ENCODE measurements at places on chromosomes 5 and 9.

GRCh38 chr9:86772635-86772993 is 174.7 kb downstream of the GAS1 start:
- no peak for DNase-seq

DNA sequence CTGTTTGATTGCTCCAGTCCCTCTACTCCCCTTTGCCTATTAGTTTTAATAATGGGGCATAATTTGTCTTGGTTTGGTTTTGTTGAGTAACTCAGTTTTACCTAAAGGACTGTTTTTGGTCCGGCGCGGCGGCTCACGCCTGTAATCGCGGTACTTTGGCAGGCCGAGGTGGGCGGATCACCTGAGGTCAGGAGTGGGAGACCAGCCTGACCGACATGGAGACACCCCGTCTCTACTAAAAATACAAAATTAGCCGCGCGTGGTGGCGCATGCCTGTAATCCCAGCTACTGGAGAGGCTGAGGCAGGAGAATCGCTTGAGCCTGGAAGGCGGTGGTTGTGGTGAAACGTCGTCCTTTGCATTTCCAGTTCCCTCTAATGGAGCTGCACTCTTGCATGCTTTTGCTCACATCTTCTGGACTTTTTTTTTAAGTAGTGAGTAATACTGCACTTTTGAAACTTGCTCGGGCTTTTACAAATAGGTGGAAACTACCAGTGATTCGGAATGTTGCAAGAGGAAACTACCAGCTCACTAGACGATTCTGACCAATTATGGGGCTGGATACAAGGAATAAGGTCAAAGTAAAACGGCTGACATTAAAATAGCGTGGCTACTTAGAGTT is 721 bp upstream of the MAML1 start:
- peak; percentile 85 for DNase-seq

- peak; percentile 54 for DNase-seq
Measured at GRCh38 chr5:1011226-1011631, 2.6 kb downstream of the NKD2 start.

- DNase-seq = peak; percentile 68
Measured at GRCh38 chr5:112492291-112492690, 73.2 kb upstream of the EPB41L4A start.

- no peak for DNase-seq
Measured at GRCh38 chr5:107533910-107534876, 136.5 kb downstream of the EFNA5 start.

- DNase-seq = peak; percentile 26
Measured at GRCh38 chr5:14351086-14351661, 208.0 kb downstream of the TRIO start.

DNA sequence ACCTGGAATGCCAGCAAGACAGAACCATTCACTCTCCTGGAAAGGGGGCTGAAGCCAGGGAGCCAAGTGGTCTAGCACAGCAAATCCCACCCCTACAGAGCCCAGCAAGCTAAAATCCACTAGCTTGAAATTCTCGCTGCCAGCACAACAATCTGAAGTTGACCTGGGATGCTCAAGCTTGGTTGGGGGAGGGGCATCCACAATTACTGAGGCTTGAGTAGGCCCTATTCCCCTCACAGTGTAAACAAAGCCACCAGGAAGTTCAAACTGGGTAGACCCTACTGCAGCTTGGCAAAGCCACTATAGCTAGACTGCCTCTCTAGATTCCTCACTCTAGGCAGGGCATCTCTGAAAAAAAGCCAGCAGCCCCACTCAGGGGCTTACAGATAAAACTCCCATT is 17.3 kb downstream of the RIGI start:
- DNase-seq = no peak

DNA sequence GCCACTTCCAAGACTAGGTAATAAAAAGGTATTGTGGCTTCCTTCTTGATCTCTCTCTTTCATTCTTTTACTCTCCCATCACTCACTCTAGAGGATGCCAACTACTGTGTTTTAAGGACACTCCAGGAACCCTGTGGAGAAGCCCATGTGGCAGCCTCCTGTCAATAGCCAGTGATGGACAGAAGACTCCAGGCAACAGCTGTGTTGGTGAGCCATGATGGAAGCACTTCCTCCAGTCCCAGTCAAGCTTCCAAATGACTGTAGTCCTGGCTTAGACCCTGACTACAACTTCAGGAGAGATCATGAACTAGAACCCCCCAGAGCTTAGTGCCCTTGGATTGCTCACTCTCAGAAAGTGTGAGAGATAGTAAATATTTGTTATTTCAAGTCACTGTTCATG is 123.9 kb downstream of the PPP2R2B start:
- no peak for DNase-seq

DNA sequence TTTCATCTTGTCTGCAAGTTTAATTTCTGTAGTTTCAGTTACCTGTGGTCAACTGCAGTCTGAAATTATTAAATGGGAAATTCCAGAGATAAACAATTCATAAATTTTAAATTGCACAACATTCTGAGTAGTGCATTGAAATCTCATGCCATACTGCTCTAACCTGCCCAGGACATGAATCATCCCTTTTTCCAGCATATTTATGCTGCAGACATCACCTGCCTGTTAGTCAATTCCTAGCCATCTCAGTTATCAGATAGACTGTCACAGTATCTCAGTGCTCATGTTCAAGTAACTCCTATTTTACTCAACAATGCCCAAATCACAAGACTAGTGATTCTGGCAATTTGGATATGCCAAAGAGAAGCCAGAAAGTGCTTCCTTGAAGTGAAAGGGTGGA is 223.0 kb upstream of the GRIA1 start:
- DNase-seq = no peak

DNA sequence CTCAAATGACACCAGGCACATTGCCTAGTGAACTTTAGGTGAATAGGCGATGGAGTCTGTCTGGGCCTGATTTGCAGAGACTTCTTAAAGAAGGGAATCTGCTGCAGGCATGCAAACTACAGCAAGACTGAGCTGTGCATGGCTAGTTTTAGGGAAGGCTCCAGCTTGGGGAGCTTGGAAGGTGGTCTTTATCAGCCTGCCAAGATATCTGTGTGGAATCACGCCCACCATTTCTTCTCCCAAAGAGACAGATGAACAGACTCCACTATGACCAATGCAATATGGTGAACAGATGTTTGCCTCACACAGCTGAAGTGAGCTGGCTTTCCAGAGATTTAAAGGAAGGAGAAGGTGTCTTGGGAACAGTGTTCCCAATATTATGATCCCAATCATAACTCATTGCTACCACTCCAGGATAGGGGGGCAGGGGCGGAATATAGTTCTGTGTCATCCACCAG is 129.0 kb upstream of the HMHB1 start:
- no peak for DNase-seq

GRCh38 chr5:169893010-169893409 is 87.3 kb downstream of the INSYN2B start:
- peak; percentile 24 for DNase-seq

- DNase-seq = peak; percentile 60
Measured at GRCh38 chr9:98709968-98710965, 1.5 kb upstream of the GABBR2 start.

GRCh38 chr5:156624686-156625085 is 225.4 kb upstream of the PPP1R2B start:
- DNase-seq = no peak

- DNase-seq = no peak
Measured at GRCh38 chr5:126052791-126053190, 370.4 kb upstream of the GRAMD2B start.

- peak; percentile 75 for DNase-seq
Measured at GRCh38 chr5:179762079-179762780, 29.6 kb downstream of the MAML1 start.

DNA sequence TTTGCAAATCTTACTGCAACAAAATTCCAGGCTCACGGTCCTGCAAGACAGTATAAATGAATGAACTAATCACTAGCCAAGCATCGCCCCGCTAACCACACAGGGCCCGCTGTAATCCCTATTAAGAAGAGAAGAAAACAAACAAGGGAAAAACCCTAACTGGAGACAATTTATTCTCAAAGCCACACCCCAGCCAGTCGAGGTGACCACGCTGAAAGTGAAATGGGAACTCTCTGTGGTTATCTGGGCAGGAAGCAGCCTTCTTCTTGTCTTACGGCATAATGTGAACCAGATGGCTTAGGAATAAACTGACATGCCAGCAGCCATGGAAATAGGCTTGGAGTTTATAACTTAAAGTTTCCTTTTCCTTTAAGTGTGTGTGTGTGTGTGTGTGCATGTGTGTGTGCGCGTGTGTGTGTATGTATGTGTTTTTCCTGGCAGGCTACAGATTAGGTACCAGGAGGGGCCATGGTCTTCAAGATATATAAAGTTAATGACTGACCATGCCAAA is 120.2 kb downstream of the SEMA6A start:
- peak; percentile 59 for DNase-seq

GRCh38 chr9:133585481-133586351 is 23.5 kb downstream of the FAM163B start:
- DNase-seq = peak; percentile 35

- DNase-seq = peak; percentile 65
Measured at GRCh38 chr9:35658968-35659220, 802 bp downstream of the CCDC107 start.

GRCh38 chr9:77843076-77843870 is 188.3 kb downstream of the GNAQ start:
- no peak for DNase-seq

DNA sequence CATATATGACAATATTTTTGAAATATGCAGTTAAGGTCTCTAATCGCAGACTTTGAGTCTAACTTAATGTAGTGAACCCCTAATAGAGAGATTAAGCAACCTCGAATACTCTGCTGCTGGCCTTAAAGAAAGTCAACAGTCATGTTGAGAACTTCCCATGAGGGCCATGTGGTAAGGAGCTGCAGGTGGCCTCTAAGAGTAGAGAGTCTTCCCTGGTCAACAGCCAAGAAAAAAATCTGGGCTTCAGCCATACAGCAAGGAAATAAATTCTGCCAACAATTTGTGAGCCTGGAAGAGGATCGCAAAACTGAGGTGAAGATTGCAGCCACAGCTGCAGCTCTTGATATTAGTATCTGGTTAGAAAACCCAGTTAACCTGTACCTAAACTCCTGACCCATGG is 935.2 kb upstream of the TYRP1 start:
- DNase-seq = no peak

GRCh38 chr5:96076451-96076850 is 114.8 kb upstream of the ELL2 start:
- DNase-seq = no peak

- DNase-seq = peak; percentile 9
Measured at GRCh38 chr5:154214371-154215106, 24.0 kb downstream of the GALNT10 start.

DNA sequence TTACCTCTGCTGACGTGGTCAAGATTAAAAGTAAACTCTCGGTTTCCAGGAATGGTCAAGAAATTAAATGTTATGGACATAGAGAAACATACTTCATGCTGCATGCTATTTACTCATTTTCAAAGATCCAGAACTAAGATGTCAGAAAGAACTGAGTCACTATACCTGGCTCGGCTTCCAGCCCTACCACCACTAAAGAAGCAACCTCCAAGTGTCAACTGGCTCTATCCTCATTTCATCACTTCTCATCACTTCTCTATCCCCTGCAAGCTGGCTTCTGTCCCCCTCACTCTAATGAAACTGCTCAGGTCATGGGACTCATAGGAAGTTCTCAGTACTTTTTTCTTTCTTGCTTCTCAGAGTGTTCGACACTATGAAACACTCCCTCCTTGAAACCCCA is 116.2 kb downstream of the CDK5RAP2 start:
- no peak for DNase-seq

- peak; percentile 84 for DNase-seq
Measured at GRCh38 chr5:56671571-56671970, 143.8 kb upstream of the MAP3K1 start.

DNA sequence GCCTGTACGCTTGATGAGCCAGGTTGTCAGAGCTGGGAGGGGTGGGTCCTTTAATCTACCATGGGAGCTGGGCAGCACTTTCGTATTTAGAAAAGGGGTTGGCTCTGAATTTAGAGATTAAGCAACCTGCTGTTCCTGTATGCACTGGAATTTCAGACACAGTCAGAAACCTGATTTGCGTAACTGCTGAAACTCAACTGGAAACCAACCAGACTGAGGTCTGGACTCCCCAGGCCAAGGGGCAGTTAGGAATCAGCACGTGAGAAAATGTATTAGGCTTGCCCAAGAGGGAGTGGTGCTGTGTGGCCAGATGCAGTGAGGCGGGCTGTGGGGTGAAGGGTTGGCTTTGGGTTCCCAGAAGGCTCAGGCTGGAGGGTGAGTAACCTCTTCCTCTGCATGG is 235.0 kb downstream of the GOLPH3 start:
- DNase-seq = no peak

DNA sequence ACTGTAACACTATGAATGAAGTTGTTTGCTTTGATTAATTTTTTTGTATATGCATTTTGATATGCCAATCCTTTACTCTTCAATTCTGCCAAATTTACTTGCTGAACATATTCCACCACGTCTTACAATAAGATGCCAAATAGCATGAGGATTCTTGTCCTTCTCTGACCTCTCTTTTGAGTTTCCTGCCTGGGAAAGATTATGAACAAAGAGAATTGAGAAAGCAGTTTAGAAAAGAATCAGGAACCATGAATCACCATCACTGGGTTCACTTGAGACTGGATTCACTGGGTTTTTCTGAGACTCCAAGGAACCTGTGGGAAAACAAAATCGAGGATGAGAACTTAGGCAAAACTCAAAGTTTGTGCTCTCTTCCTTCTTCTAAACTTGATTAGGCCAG is 256.5 kb downstream of the CETN3 start:
- DNase-seq = no peak

- DNase-seq = no peak
Measured at GRCh38 chr5:35188031-35188457, 42.2 kb downstream of the PRLR start.

DNA sequence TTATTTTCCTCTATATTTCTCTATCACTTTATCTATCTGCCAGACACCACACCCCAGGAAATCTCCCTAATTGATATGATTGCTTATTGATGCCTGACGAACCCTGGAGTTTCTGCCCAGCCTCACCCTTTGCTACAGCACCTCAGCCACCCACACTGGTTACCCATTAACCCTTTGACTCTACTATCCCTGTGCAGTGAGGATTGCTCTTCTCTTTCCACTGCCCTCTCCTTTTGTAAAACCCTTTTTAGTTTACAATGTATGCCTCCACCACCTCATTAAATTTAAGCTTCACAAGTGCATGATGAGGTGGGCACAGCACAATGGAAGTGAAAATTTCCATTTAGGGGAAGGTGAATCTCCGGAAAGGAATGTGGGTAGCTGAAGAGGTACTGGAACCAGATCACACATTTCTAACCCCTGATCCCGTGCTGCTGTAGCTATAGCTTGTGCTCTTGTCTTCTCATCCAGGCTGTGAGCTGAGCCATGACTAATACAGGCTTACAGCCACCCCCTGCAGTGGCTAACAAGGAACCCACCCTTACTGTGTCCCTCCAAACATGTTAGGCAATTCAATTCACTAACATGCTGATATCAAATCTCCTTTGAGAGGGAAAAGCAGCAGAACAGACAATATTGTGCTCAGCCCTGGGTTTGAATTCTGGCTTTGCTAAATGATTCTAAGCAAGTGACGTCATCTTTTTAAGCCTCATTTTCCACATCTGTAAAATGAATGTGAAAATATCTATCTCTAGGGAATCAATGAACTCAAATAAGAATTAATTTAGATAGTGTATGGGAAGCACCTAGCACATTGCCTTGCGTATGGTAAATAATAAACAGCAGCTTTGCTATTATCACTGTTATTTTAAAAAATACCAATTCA is 186.9 kb upstream of the TRIM32 start:
- peak; percentile 4 for DNase-seq

- DNase-seq = peak; percentile 19
Measured at GRCh38 chr5:73853091-73853490, 227.1 kb downstream of the ARHGEF28 start.

- no peak for DNase-seq
Measured at GRCh38 chr9:134980516-134980915, 62.8 kb upstream of the FCN1 start.

Data from NB4 (cell line).